ENCODE measurements at places on chromosomes 3 and 15. TPM values are rescaled to one million over a fixed set of nuclear protein-coding genes. Genes with fewer than 3 reads are reported as not detected.

DNA sequence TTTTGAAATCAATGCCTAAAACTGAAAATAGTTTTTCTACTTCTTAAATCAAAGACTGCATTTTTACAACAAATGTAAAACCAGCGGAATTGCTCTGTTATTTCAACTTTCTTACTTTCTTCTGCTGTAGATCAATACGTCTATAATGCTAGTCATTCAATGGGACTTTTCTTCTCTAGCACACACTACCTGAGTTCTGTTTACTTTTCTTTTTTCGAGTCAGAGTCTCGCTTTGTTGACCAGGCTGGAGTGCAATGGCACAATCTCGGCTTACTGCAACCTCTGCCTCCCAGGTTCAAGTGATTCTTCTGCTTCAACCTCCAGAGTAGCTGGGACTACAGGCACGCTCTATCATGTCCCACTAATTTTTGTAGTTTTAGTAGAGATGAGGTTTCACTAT lies 40.7 kb upstream of the KIF23 start:
- H3K27ac ChIP-seq: no peak overlapping the region
- no peaks in the 10 kb centered on the region for H3K36me3 ChIP-seq
- no peak for DNase-seq
- no peak overlapping the region for H3K4me3 ChIP-seq
- H3K4me1 ChIP-seq: no peaks in the 10 kb centered on the region
- H3K27me3 ChIP-seq: no peaks in the 10 kb centered on the region

DNA sequence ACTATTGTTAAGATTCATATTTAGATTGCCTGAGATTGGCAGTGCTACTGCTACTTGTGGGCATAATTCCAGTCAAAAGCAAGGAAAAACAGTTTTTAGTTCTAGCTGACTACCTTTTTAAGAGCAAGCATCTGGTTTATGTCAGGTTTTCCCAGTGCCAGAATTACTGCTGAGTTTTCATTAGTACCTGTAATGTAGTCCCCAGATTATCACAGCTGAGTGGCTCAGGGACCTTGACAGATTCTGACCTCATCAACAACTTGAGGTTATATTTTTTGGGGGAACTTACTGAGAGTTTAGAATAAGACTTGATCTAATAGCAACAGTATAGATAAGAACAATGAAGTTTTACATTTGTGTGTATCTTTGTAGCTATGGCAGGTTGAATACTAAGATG lies 31.0 kb downstream of the NXPE3 start:
- H3K36me3 ChIP-seq: no peaks in the 10 kb centered on the region
- no peak overlapping the region for H3K4me3 ChIP-seq
- no peaks in the 10 kb centered on the region for H3K27me3 ChIP-seq
- no peak for DNase-seq
- H3K4me1 ChIP-seq: peaks cover 12% of the 10 kb centered on the region

GRCh38 chr3:85342915-85343314 lies 384.1 kb downstream of the CADM2 start:
- H3K36me3 ChIP-seq: no peaks in the 10 kb centered on the region
- no peak overlapping the region for H3K27ac ChIP-seq

DAZL gene
- total RNA-seq: not detected

- no peak overlapping the region for H3K4me3 ChIP-seq
- DNase-seq: no peak
- H3K36me3 ChIP-seq: no peaks in the 10 kb centered on the region
- no peaks in the 10 kb centered on the region for H3K4me1 ChIP-seq
- no peak overlapping the region for H3K27ac ChIP-seq
Measured at GRCh38 chr3:73614419-73614818, 10.3 kb downstream of the PDZRN3 start.

GRCh38 chr15:89406940-89407607 lies 72.5 kb upstream of the POLG start:
- H3K4me3 ChIP-seq: no peak overlapping the region
- no peaks in the 10 kb centered on the region for H3K36me3 ChIP-seq
- H3K27me3 ChIP-seq: peaks cover 37% of the 10 kb centered on the region
- H3K27ac ChIP-seq: no peak overlapping the region
- H3K4me1 ChIP-seq: peaks cover 35% of the 10 kb centered on the region

- H3K4me3 ChIP-seq: no peak overlapping the region
- no peak overlapping the region for H3K27ac ChIP-seq
- H3K4me1 ChIP-seq: no peaks in the 10 kb centered on the region
Measured at GRCh38 chr15:56639631-56640030, 93.7 kb downstream of the ZNF280D start.

GRCh38 chr3:197270558-197271317 lies 27.7 kb downstream of the DLG1 start:
- no peak for DNase-seq
- no peak overlapping the region for H3K4me3 ChIP-seq

GRCh38 chr3:116442331-116443021 lies 2.8 kb downstream of the LSAMP start:
- DNase-seq: no peak
- peaks cover 3% of the 10 kb centered on the region for H3K27me3 ChIP-seq
- no peak overlapping the region for H3K4me3 ChIP-seq
- H3K27ac ChIP-seq: no peak overlapping the region

PSMD2 gene
- 213 TPM for total RNA-seq

- H3K4me1 ChIP-seq: no peaks in the 10 kb centered on the region
- H3K27ac ChIP-seq: no peak overlapping the region
- no peak for DNase-seq
- no peak overlapping the region for H3K4me3 ChIP-seq
Measured at GRCh38 chr15:88288661-88289060, 32.1 kb upstream of the NTRK3 start.

GRCh38 chr3:188544012-188544411 lies 390.1 kb downstream of the LPP start:
- no peak overlapping the region for H3K27ac ChIP-seq
- H3K36me3 ChIP-seq: no peaks in the 10 kb centered on the region
- H3K4me1 ChIP-seq: peaks cover 4% of the 10 kb centered on the region
- no peak for DNase-seq
- H3K4me3 ChIP-seq: no peak overlapping the region

MUC20 gene
- total RNA-seq: 9.7 TPM

DNA sequence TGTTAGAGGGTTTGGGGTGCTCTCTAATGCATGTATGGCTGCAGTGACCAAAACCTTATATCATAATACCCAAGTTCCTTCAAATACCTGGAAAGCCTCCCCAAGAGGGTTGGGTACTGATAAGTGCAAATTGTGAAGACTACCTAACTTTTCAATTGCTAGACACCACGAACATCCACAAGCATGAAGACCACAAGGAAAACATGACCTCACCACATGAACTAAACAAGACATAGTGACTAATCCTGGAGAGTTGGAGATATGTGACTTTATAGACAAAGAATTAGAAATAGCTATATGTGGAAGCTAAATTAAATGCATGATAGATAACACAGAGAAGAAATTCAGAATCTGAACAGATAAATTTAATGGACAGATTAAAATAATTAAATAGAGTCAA lies 23.9 kb upstream of the AADACL2 start:
- no peak overlapping the region for H3K4me3 ChIP-seq
- no peaks in the 10 kb centered on the region for H3K4me1 ChIP-seq
- no peaks in the 10 kb centered on the region for H3K27me3 ChIP-seq
- no peak for DNase-seq
- H3K36me3 ChIP-seq: no peaks in the 10 kb centered on the region

SPTBN5 gene
- 1.7 TPM for total RNA-seq

DNA sequence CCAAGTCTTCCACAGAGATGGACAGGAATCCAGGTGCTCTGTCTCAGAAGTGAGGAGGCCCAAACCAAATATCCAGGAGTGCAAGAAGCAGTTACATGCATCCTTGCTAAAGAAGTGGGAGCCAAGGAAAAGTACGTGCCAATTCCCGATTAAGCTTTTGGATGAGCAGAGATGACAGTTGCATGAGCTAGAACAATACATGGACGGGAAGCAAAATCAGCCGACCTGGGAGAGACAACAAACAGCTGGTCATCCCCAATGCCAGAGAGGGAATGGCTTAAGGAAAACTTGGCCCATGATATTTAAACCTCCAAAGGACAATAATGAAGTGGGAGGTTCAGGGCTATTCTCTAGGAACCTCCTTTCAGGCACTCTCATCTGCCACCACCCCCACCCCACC lies 86.0 kb upstream of the ABHD17C start:
- no peak for DNase-seq
- H3K27ac ChIP-seq: no peak overlapping the region
- H3K27me3 ChIP-seq: no peaks in the 10 kb centered on the region
- H3K36me3 ChIP-seq: no peaks in the 10 kb centered on the region
- no peak overlapping the region for H3K4me3 ChIP-seq

PPP1R14D gene
- not detected for total RNA-seq
